ENCODE measurements at places on chromosomes 2 and 18.

- no peak for DNase-seq
These were observed 2.8 kb upstream of the ZNF236 start for GRCh38 chr18:76819411-76820136.

- DNase-seq, result no peak
These were observed 119.3 kb upstream of the MSH2 start for GRCh38 chr2:47283659-47284058.

DNA sequence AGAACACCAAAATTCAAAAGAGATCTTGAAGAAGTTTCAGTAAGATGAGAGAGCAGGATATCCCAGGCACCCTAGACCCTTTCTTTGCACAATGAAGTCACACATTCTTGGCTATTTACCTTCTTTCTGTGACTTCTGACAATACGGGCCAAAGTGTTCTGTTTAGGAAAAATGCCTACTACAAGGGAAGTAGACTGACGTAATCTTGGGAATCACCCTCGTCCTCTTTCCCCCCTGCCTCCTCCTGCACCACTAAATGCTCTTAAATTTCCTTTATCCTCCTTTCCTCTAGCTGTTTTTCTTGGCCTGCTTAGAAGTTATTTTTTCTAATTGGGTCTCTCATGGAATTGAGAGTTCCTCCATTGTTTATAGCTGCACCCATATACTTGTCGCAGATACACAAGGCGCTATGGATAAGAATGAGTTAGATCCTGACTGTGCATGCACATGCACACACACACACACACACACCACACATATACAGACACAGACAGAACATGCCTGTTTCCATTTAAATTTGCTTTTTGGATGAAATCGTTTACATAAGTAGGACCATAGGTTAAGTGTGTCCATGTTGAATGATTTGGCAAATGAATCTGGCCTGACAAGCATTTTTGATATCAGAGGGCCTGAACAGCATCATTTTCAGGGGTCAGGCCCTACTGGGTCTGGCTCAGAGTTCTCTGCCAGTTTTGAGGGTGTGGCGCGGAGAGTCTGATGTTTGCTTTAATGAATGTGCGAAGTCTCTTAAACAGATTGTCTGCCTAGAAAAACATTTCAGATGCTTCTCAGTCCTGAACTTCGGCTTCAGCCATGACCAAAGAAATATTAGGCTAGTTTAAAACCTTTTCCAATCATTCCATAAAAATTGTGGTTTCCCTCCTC is 131.9 kb upstream of the NT5C1B start:
- no peak for DNase-seq

GRCh38 chr2:239586651-239587310 is 186.0 kb upstream of the HDAC4 start:
- DNase-seq, result no peak

GRCh38 chr18:67590571-67591141 is 74.1 kb upstream of the DSEL start:
- DNase-seq, result peak; percentile 11

GRCh38 chr2:35428548-35428947 is 927.0 kb upstream of the CRIM1 start:
- DNase-seq, result no peak

GRCh38 chr2:29733213-29733612 is 188.2 kb downstream of the ALK start:
- no peak for DNase-seq

DNA sequence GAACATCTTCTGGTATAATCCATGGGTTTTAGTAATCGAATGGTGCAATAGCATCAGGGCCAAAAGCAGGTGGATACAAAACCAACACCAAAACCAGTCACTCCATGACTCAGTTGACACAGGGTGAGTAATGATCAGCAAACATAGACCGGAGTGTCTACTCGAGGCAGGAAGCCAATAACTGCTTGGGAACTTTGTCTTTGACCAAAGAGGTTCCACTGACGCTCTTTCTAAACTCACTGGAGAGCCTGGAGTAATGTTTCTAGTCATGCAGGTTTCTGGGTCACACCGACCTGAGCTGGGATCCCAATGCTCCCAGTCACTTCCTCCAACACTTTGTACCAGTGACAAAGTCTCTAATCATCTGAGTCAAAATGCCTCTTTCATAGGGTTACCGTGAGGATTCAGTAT is 30.9 kb downstream of the MREG start:
- DNase-seq, result peak; percentile 70

DNA sequence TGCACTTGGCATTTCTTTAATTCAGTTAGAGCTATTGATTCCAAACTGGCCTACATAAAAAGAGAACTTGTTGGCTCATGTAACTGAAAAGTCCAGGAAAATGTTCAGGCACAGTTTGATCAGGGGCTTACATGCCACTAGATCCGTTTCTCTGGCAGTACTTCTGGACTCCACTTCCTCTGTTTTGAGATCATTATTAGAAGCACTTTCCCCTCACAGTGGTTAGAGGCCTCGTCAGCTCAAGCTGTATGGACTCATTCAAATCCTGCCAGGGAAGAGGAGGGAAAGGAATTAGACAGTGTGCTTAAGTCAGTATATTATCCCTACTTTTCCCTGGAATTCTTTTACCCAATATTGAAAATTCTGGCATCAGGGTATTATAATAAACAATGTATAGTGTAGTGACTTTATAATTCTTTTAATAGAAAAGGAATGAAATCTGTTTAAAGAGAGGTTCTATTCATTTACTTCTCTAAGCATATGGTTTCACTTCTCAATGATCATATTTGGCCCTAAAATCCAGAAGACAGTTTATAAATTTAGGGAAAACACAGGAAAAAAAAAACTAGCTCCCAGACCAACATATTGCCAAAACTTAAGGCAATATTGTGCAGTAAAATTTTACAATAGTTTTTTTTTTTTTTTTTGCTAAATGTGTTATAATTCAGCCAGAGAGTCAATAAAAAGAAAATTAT is 92.0 kb downstream of the ARMC9 start:
- no peak for DNase-seq

DNA sequence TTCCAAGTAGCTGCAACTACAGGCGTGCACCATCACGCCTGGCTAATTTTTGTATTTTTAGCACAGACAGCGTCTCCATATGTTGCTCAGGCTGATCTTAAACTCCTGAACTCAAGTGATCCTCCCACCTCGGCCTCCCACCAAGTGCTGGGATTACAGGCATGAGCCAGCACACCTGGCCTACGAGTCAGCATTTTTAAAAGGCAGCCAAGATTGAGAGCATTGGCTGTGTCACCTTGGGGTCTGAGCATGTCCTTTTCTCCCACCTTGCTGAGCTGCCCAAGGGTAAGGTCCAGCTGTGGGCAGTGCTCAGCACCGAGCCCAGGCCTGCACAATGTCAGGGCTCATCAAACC is 142.8 kb upstream of the LMAN1 start:
- DNase-seq, result no peak

DNA sequence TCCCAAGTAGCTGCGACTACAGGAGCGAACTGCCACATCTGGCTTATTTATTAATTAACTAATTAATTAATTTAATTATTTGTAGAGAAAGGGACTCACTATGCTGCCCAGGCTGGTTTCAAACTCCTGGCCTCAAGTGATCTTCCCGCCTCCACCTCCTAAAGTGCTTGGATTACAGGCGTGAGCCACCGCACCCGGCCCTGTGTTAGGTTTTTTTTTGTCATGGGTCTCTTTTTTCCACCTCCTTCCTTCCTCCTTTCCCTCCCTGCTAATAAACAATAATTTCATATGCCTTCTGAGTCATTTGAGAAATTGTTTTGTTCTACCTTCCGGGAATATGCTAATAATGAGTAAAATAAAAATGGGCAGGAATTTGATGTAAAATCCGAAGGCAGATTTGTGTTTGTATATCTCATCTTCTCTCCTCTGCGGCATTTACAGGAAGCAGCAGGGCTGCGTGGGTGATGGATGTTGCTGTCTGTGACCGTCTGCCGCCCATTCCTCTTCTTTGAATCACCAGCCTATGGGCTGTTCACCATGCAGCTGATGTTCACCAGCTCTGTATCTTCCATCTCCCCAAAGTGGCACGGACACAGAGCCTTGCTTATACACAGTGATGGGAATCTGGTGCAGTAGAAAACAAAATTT is 89.9 kb downstream of the ACSL3 start:
- peak; percentile 70 for DNase-seq

GRCh38 chr2:230916218-230916617 is 8.8 kb downstream of the GPR55 start:
- DNase-seq, result no peak

- DNase-seq, result no peak
These were observed 849.4 kb downstream of the LRRTM4 start for GRCh38 chr2:76672798-76673197.

- no peak for DNase-seq
These were observed 183.0 kb upstream of the CYP26B1 start for GRCh38 chr2:72330652-72331051.

DNA sequence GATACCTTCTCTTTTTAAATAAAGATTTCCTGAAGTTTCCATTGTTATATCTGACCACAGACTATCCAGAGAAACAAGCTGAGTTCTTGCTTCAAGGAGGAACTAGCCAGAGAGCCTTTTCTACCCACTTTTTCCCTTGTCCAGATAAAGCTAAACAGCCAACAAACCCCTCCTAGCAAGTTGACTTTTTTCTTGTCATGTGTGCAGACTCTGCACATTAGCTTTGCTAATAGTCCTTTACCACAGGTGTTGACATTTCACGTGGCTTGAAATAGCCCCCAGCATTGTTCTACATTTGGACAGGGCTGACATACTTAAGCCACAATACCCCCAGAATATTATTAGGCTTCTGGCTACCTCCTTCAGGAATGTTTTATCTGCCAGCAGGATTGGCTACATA is 40.7 kb downstream of the PCBP1 start:
- no peak for DNase-seq

DNA sequence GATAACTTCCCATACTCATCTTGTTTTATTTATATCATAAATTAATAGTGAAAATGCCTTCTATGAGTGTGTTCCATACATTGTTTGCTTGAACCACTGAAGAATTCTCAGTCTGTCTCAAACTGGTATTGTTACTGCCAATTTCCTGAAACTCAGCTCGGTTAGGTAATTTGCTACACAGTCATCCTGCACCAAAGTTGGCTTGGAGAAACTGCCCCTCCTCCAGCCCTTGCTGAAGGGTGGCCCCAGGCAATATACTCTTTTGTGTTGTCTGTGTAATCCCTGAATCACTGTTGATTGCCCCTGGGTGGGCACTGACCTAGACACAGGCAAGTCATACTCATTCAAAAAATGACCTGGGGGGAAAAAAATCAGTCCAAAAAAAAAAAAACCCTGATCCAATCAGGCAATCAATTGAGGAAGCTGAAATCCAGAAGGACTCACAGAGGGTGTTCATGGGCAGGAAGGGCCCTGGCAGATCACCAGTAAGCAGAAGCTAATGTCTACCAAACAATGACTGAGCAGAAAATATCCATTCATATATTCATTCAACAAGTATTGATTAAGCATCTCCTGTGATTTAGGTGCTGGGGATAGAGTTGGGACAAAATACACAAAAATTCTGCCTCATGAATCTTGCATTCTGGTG is 3.8 kb upstream of the SESTD1 start:
- DNase-seq, result peak; percentile 61

GRCh38 chr18:6882401-6882800 is 152.9 kb downstream of the ARHGAP28 start:
- DNase-seq, result no peak

- no peak for DNase-seq
These were observed 60.2 kb downstream of the E2F6 start for GRCh38 chr2:11405599-11406266.

- DNase-seq, result no peak
These were observed 47.6 kb upstream of the OTOS start for GRCh38 chr2:240187989-240188590.

GRCh38 chr18:44098551-44099098 is 582.1 kb upstream of the SETBP1 start:
- DNase-seq, result peak; percentile 71

- peak; percentile 56 for DNase-seq
These were observed 40.5 kb downstream of the IRS1 start for GRCh38 chr2:226758921-226759640.

DNA sequence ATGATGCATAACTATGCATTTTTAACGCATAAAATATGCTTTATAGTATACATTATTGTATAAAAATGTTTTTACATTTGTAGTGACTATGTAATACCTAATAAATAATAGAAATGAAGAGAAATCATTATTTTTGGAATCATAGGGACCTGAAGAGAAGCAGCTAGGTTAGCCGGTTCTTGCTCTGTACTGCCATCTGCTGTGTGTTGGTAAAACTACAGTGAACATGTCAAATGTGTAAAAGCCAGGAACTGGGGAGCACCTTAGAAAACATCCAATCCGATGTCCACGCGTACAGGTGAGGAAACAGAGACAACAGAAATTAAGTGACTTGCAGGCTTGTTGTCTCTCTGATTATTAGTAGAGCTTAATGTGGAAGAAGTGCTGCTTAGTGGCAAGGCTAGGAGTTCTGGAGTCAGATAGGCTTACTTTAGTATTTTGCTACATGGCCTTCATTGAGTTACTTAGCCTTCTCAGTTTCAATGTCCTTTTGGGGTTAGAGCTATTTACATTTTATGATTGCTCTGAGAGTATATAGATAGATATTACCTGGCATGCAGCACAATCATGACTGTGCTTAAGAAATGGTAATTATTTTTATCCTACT is 386.5 kb downstream of the DLGAP1 start:
- DNase-seq, result peak; percentile 64

GRCh38 chr2:70085711-70086277 is 1.5 kb upstream of the PCBP1 start:
- no peak for DNase-seq

- no peak for DNase-seq
These were observed 200.4 kb downstream of the NR4A2 start for GRCh38 chr2:156132130-156132529.

Data from AG20443 (cell line).